Activated CD8-positive, alpha-beta memory T cell treated with anti-CD3 and anti-CD28 coated beads for 1 hour (primary cell): ENCODE measurements at places on chromosomes 2 and 18.

DNA sequence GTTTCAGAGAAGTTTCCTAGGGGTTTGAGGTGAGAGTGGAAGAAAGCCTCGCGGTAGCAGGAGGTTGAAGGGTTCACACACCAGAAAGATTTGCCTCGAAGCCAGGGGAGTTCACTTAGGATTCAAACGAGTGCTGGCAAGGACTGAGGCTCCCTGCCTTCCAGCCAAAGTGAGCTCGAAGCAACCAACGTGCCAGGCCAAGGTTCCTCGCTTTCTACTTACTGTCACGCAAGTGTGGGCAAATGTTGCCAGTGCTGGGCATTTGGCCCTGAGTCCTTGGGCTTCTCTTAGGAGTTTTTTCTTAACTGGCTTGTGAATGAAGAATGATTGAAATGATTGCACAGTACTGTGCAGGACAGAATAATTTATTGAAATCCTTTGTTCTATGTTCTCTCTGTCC lies 53.6 kb downstream of the TMEM178A start:
- no peak for DNase-seq

- DNase-seq = peak; percentile 19
These were observed 56.1 kb downstream of the SF3B1 start for GRCh38 chr2:197378494-197379307.

DNA sequence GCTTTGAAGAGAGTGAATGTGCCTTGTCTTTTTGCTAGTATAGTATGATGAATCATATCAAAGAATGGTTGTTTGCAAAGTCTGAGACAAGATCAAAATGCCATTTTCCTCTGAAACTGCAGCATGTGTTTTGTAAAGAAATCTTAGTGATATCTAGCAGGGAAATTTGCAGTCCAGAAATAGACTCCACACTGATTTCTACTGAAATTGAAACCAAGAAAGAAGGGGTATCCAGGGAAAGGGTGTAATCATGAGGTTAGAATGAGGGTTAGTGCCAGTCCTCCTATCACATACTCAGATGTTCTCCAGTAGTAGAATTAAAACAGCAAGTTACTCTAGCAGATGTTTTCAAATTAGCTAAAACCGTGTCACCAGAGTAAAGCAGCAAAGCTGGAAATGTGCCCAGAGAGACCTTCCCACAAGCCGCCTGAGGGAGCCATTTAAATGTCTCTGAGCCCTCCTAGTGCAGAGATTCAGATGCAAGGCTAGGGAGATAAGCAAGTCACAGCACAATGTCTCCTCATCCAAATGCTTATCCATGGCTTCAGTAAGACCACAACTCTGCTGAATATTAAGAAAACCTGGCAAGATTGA lies 4.9 kb downstream of the DLGAP1 start:
- DNase-seq = no peak

GRCh38 chr2:18304849-18305248 lies 255.6 kb downstream of the RDH14 start:
- DNase-seq = no peak

DNA sequence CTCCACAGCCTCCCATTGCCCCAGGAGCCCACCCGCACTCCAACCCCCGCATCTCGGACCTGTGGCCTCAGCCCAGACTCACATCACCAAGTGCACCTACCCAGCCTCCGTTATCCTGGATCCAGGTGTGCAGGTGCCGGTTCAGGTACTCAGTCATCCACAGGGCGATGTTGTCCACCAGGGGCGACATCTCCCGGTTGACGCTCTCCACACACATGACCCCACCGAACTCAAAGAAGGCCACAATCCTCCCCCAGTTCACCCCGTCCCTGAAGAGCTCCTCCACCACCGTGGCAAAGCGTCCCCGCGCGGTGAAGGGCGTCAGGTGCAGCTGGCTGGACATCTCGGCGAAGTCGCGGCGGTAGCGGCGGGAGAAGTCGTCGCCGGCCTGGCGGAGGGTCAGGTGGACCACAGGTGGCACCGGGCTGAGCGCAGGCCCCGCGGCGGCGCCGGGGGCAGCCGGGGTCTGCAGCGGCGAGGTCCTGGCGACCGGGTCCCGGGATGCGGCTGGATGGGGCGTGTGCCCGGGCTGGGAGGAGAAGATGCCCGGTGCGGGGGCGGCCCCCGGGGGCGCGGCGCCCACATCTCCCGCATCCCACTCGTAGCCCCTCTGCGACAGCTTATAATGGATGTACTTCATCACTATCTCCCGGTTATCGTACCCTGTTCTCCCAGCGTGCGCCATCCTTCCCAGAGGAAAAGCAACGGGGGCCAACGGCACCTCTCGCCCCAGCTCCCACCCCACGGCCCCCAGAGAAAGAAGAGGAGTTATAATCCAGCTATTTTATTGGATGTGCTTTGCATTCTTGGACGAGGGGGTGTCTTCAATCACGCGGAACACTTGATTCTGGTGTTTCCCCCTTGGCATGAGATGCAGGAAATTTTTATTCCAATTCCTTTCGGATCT lies 1.3 kb downstream of the BCL2 start:
- DNase-seq = peak; percentile 64

DNA sequence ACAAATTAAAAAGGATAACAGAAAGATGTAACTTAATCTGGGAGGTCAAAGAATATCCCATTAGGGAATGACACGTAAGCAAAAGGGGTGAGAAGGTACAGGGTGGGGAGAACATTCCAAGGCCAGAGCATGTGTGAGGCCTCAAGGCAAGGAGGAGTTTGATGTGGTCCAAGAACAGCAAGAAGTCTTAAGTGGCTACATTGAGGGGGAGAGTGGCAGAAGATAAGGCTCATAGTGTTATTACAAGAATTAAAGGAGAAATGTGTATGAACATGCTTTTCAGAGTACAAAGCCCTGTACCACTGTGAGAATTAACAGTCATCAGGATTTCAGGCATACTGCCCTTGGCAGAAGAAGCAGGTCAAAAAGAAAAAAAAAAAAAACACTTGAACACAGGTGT lies 174.4 kb upstream of the ERBB4 start:
- no peak for DNase-seq

GRCh38 chr2:134138115-134138514 lies 115.8 kb upstream of the MGAT5 start:
- no peak for DNase-seq

- no peak for DNase-seq
These were observed 20.8 kb upstream of the TUBB6 start for GRCh38 chr18:12287131-12287681.

DNA sequence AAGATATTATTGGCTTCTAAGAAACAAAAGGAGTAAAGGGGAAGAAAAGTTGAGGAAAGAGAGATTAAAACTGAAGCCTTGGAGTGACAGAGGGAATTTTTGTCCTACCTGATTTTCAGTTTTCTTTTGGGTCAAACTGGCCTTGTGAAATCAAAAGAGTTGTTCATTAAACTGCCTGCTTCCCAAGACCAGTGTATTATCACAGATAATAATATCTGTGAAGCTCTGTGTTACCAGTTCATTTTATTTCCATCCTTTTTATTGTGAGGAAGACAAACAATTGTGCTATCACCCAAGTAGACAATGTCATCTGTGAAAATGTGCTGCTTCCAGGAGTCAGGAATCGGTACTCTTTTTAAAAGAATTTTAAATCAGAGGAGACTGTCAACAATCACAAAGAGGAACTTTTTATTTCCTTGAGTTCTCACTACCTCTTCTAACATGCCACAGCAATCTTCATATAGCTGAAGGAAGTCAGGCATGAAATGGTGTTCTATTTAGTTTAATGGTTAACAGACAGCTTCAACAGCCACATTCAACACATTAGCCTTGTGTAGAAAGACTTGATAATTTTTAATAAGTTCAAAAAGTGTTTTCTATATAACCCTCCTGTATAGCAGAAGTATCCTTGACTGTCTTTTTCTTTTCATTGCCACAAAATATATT lies 554.8 kb downstream of the PIK3C3 start:
- DNase-seq = no peak

- no peak for DNase-seq
These were observed 131.7 kb downstream of the TAF4B start for GRCh38 chr18:26357960-26358359.
